ENCODE measurements at places on chromosomes 4 and X.

- no peak for DNase-seq
Measured at GRCh38 chr4:52877036-52877435, 14.9 kb downstream of the RASL11B start.

- DNase-seq: no peak
Measured at GRCh38 chr4:159547645-159548308, 444.9 kb downstream of the RAPGEF2 start.

GRCh38 chr4:80422727-80423404, 87.3 kb downstream of the CFAP299 start:
- no peak for DNase-seq

GRCh38 chrX:15602761-15603160, 2.0 kb upstream of the ACE2 start:
- DNase-seq: no peak

DNA sequence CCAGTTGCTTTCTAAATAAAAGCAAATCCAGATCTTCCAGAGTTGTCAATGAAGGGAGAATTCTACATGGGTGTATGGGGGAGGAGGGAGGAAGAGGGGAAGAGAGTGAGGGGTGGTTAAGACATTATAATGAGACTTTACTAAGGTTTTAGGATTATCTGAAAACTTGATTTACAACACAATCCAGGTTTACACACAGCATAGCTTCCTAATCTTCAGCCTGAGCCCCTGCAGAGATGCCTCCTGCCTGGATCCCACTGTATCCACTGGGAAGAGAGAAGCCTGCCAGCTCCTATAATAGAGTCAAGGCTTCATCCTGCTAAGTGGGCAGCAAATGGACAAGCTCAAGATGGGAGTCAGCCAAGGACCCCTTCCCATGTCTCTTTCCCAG, 85.6 kb upstream of the KIT start:
- no peak for DNase-seq

DNA sequence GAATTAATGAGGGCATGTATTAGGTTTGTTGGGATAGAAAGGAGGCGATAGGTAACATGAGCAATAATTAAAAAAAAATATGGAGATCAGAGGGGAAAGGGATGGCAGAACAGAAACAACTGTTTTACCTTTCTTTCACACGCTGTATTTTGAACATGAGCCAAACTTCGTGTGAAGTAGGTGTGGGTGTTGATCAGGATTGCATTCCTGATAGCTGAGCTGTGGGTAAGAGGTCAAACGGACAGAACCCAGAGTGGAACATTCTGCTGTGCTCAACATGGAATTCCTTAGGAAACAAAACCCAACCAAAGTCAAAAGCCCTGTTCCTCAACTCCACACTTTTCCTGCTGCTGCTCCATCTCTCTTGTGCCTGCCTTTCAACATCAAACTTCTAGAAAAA, 162.5 kb upstream of the CASK start:
- no peak for DNase-seq

GRCh38 chr4:110795971-110796370, 173.1 kb upstream of the PITX2 start:
- DNase-seq: no peak

- DNase-seq: no peak
Measured at GRCh38 chr4:156931267-156931666, 40.3 kb downstream of the PDGFC start.

DNA sequence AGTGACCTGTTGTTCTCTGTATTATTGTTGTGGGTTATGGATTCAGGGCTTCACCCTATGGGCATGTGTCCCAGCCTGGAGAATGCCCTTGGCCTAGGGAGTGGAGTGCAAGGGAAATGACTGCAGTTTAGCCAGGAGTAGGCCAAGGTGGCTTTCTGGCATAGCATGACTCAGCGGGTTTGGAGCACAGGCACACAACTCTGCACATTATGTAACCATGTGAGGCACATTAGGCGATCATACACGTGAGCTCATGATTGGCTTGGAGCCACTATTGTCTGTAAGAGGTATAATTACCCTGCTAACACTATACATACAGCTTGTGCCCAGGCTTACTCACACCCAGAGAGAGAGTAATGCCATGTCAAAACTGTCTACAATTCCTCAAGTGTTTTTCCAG, 35.1 kb upstream of the TACR3 start:
- DNase-seq: peak; percentile 27

- DNase-seq: no peak
Measured at GRCh38 chr4:61397174-61397573, 197.0 kb downstream of the ADGRL3 start.

GRCh38 chr4:113049421-113050370, at the start of gene ANK2:
ANK2 (plus strand) TSS chr4:113049653; CDS start chr4:113049729, 76 bp downstream.
- DNase-seq: no peak

DNA sequence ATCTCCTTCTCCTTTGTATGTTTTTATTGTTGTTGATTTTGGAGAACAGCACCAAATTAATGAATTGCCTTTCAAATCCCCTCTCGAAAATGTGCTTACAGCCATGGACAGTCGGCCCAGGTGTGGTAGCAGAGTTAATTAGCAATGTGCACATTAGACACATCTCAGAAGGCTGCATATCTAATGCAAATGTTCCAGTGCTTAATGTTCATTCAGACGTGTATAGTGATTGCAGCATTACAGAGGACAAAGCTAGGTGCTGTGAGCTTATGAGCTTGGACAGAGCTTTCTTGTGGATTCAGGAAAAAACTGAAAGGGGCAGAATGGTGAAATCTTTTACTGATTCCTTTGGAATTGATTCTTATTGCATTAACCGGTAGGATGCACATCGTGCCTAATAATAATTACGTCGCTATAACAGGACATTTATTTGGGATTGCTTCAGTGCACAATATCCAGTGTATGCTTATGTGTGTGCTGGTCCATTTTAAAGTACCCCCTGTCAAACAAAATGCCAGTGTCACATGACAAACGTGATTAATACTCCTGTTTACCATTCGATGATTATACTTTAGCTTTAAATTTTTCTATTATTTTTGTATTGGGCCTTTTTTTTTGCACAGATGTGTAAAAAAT, 552.9 kb upstream of the EPHA5 start:
- DNase-seq: no peak

DNA sequence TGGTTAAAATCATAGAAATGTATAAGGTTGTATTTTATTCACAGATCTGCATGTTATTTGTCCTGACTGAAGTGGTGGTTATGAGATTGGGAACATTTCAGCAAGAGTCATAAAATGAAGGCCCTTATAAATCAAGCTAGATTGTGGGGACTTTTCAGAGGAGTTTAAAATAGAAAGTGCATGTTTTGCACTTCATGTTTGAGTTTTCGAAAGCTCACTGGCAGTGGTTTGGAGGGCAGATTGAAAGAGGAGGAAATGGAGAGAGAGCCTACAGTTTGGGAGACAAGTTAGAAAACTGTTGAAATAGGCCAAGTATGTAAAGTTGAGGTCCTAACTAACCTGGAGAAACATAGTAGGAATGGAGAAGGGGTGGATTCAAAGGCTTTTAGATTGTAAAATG, 124.9 kb downstream of the KDM6A start:
- DNase-seq: no peak

DNA sequence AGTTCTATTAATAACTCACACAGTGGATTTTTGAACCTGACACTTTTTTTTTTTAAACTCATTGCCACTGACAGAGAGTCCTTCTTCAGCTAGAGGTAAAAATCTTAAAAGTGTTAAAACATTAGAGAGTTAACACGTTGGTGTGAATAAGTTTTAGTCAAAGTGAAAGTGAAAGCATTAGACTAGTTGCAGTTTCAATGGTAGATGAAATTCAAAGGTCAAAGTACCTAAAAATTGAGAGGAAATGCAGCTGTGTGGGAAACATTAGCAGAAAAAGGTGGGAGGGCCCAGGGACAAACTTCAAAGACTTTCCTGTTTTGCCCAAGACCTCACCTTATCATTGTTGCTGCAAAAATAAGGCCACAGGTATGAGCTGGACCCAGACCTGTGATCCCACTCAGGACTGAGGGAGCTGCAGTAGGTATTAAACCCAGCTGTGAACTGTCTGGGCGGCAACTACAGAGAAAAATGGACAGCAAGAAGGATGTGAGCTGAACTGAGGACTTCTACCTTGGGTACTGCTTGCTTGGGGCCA, 17.6 kb upstream of the GABRA4 start:
- no peak for DNase-seq

DNA sequence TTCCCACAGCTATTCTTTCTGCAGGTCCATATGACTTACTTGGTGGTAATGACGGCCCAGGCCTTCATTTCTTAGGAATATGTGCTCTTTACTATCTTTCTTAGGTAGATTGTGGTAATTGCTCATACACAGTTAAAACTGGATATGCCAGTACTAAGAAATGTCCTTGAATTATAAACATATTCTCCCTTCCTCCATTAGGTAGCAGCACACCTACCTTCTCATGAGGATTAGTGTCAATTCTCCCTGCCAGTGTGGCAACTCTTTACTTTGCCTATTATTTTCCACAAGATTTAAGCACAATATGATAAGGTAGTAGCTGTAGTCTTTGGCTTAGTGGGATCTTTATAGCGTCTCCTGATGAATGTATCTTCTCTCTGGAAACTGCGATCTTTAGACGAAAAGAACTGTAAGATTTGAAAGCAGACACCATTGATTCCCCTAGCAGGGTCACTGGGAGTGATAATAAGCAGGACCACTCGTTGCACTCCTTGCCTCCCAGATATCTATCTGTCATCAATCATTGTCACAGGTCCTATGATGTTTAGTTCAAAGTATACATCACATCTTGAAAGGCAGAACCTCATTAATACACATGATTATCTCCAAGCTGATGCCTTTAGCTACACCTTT, 1240.7 kb downstream of the C4orf33 start:
- DNase-seq: no peak
